ENCODE measurements at places on chromosomes 11 and 22. TPM values are rescaled to one million over a fixed set of nuclear protein-coding genes. Genes with fewer than 3 reads are reported as not detected.
A peak's percentile ranks its signal among the peaks of the same experiment; 100 is the strongest.

DNA sequence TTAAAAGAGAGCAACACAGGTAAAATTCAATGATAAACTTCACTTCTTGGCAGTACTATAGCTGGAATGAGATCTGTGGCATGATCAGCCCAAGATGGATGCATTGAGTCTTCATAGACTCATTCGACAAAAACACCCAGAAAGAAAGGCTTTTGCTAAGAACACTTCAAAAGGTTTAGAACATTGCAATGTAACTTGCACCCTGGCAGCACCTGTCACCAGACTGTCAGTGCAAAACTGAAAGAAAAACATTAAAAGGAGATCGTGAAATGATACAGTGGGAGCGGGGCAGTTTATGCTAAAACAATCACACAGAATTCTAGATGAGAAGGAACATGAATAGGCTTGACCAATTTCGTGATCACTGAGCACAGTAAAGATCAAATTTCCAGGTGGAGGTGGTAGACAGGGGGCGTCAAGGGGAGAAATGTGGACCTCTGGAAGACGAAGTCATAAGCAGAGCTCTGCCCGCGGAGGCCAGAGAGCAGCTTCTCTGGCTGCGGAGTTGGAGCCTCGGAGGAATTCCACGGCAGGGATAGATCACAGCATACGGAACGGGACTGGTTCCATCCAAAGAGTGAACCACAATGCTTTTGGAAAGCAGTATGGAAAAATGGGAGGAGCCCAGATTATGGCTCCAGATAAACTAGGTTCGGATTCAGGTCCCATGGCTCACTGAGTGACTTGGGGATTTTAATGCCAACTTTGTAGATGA lies 11.9 kb downstream of the VSIG10L2 start:
- no peak for DNase-seq

- DNase-seq = peak; percentile 84
These were observed 3.6 kb upstream of the APOBEC3A start for GRCh38 chr22:38953577-38954413.

GRCh38 chr11:73493956-73494598 lies 103.8 kb downstream of the FAM168A start:
- no peak for DNase-seq

Gene UPK3A
- not detected for total RNA-seq

Gene FAT3
- not detected for total RNA-seq

DNA sequence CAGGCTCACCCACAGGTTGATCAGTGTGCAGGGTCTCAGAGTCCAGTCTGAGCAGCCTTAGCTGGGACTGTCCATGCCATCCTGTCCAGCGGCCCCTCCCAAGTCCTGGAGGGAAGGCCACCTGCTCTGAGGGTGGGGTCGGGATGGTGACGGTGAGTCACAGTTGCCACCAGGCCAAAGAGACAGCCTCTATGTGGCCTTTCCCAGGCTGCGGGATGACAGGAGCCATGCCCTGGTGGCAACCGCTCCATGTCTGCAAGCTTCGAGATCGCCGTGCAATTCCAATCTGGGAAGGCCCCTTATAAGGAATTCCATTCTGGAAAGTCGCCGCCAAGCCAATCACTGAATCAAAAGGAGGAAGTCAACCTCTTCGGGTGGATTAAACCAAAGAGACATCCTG lies 47.5 kb downstream of the RTL6 start:
- no peak for DNase-seq

GRCh38 chr11:334264-334994 lies 13.8 kb upstream of the IFITM3 start:
- no peak for DNase-seq

DNA sequence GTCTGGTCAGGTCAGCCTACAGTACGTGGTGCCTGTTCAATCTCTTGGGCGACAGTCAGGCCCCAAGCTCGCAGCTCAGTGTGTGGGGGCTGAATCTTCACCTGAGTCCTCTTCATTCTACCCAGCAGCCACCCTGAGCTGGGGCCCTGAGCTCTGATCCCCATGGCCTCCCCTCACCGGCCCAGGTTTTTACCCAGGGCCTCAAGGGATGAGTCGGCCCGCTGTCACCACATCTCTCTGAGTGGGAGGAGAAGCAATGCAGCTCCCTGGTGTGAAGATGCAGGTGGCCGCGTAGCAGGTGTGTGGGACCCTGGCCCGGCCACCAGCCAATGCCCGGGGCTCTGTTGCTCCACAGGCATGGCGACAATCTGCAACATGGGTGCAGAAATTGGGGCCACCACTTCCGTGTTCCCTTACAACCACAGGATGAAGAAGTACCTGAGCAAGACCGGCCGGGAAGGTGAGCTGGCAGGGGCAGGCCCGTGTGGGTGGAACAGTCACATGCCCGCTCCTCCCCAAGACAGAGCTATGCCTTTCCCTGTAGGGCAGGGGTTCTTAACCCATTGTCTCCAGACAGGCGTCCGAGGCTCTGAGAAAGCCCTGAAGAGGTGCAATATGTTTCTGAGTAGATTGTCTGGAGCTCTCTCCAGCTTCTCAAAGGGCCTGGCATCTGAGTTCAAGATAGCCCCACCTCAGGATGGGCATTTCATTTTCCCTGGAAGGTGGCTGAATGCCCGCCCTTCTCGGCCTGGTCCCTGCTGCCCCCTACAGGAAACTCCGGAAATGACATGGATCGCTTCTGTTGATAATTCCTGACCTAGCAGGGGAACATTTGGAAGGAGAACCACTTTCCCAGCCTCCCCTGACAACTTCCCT lies 26.9 kb downstream of the POLR3H start:
- DNase-seq = no peak
